Endothelial cell of umbilical vein (primary cell): ENCODE measurements at places on chromosomes 7 and 10. TPM values are rescaled to one million over a fixed set of nuclear protein-coding genes. Genes with fewer than 3 reads are reported as not detected.

The TMEM273 gene
- total RNA-seq, result 2.1 and 3.7 TPM in 2 replicates

The KCNMA1 gene
- 0.44 and 0.82 TPM in 2 replicates for total RNA-seq

DNA sequence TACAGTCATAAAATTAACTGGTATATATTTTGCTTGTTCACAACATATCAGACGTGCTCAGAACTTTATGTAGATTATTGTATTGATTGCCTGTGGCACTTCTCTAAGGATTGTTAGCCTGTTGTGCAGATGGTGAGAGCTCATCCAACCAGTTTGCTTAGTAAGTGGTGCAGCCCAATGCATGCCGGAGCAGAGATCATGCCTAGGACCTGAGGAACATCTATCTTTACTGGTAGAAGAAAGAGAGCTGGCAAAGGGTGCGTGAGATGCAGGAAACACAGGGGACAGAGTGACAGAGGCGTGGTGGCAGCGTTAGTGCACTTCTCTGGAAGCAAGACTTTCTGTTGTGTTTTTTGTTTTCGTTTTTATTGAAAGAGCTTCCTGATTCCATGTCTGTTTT is 35.9 kb downstream of the CCM2 start:
- DNase-seq, result no peak

DNA sequence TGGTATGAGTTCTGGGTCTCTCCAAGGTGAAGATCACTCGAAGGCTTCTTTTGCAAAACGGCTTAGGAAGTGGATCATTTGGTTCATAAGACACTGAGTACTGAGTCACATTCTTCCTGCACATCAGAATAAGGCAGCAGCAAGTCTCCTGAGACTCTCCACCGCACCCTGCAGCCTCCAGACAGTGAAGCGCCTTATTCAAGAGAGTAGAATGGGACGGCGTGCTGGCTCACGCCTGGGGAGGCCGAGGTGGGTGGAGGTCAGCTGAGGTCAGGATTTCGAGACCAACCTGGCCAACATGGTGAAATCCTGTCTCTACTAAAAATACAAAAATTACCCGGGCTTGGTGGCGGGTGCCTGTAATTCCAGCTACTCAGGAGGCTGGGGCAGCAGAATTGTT is 70.3 kb downstream of the C10orf143 start:
- no peak for DNase-seq

The BMPR1A gene
- total RNA-seq, result not detected in 2 replicates

DNA sequence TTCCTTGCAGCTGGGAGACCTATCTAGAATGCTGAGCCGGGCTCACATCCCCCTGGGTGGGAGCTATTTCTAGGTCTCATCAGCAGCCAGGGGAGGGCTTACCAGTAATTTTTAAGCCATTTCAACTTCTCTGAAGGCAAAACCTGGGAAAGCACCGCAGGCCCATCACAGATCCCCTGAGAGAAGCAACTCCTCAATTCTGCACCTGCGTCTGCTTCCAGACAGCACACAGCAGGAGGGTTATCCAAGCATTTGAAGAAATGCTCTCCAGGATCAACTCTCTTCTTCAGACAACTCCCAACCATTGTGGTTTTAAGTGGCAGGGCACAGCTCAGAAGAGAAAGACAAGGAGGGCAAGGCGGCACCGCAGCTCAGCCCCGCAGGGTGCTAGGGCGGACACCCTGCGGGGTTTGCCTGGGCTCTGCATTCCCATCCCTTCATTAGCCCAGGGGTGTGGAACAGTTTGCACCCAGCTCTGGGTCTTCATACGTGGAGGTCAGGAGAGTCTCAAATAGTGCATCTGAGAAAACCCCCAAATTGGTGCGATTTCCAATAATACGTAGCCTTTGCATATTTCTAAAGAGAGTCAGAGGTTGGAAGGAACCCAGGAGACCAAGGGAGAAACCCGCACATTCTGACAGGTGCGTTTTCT is 618.7 kb downstream of the DNAJB6 start:
- no peak for DNase-seq

GRCh38 chr10:45256246-45256645 is 59.2 kb downstream of the OR13A1 start:
- no peak for DNase-seq

DNA sequence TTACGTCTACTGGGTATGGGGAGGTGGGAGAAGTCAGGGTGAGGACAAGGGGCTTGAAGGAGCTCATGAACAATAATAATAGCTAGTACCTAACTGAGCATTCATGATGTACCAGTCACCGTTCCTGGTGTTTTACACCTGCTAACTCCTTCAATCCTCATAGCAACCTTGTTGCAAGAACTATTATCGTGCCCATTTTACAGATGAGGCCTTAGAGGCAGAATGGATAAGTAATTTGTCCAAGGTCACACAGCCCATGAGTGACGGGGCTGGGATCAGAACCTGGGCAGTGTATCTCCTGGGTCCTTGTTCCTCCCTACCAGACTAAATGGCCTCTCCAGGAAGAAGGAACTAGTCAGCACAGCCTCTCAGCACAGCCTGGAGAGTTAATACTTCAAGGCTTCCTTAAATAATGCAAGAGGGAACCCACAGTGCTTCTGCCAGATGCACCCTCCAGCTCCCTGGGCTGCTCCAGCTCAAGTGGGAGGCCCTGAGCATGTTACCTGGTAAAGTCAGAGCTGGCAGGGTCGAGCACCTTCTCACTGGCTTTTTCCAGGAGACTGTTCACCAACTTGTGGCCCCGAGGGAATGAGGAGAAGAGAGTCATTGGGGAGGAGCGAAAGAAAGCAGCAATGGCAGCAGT is 28.8 kb downstream of the RRP12 start:
- no peak for DNase-seq

DNA sequence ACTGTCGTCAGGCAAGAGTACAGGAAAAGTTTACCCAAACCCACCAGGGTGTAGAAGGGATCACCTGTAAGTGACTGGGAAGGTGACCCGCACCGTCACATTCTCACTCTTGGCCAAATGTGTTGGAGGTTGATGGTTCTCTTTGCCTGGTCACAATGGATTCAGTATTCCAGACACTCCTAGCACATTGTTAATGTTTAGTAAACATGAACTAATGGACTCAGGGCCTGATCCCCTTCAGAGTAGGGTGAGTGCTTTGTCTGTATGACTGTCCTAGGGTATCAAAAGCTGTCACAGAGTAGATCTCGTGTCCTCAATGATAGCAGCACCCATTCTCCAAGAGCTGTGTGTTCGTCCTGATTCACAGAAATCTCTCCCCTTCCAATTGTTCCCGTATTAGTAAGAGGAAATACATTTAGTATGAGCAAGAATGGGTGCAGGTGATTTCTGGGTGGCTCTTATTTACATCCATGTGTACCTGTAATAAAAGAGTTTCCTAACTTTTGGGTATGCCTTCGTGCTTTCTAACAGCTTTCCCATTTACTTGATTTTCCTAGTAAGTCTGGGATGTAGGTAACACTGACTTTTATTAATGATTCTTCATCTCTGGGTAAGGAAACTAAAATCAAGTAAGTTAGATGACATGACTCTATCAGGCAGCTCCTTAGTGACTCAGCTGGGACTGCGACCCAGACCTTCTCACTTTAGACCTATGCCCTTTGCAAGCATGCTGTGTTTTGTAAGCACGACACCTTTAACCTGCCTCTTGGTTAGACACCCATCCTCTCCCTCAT is 4.7 kb downstream of the EEPD1 start:
- DNase-seq, result no peak

- DNase-seq, result no peak
These were observed 720 bp downstream of the SUN1 start for GRCh38 chr7:832968-833424.

The ITIH5 gene
- total RNA-seq, result not detected in 2 replicates

GRCh38 chr10:121102706-121103105 is 251.5 kb downstream of the WDR11 start:
- DNase-seq, result no peak

DNA sequence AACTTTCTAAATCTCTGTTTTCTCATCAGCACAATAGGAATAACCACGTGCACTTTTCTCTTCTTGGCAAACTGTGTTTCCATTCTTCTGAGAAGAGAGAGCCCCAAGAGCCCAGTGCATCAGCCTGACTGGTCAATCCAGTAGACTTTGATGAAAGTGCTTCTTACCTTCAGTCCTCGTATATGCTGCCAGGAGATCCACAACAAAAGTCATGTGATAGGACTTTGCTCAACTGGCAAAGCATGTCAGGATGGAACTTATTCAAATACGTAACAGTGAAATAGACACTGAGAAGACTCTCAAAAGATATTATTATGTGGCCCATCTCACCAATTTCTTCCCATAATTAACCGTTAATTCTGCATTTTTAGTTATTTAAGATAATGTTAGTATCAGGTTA is 1031.5 kb upstream of the LRRTM3 start:
- no peak for DNase-seq

The FBXL13 gene
- 4.6 and 5.2 TPM in 2 replicates for total RNA-seq

DNA sequence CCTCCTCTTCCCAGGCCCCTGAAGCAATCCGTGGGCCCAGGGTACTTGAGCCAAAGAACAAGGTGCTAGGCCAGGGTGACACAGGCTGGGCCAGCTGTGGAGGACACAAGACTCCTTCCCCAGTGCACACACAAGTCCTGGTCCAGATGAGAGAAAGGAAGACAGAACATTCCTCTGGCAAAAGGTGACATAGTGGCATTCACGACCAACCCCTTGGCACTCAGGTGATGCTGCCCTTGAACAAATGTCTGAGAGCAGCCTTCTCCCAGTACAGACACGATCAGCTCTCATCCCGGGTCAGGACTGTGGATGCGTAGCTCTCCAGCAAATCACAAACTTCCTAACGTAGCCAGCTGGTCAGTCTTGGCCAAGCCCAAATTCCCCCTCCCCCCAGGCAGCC is 118.5 kb downstream of the OAT start:
- no peak for DNase-seq

The MET gene
- total RNA-seq, result 44.5 and 52.0 TPM in 2 replicates

GRCh38 chr7:4675771-4676367 is 6.2 kb upstream of the FOXK1 start:
- DNase-seq, result no peak

DNA sequence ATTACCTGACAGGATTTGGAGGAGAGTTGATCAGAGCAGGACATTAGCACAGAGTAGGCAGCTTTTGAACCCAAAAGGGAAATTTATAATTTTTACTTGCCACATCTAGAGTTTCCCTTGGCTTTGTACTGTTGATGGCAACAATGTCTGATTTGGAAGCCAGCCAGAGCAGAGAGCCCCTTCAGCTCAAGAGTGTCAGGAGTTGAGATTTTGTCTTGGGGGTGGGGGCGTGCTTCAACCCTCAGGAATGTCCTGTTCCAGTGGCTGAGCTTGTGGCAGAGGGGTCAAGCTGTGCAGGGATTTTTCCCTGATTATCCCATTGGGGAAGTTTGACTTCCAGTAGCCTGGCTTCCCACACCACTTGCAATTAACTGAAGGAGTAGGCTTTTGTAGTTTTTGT is 27.0 kb downstream of the SP4 start:
- DNase-seq, result no peak

The LIPK gene
- not detected in 2 replicates for total RNA-seq

- DNase-seq, result no peak
These were observed at the start of gene BHLHA15 for GRCh38 chr7:98211221-98211675. Gene BHLHA15 (plus strand): TSS chr7:98211439. CDS start chr7:98212310, 871 bp downstream.

The CUEDC2 gene
- 61.5 and 62.6 TPM in 2 replicates for total RNA-seq

DNA sequence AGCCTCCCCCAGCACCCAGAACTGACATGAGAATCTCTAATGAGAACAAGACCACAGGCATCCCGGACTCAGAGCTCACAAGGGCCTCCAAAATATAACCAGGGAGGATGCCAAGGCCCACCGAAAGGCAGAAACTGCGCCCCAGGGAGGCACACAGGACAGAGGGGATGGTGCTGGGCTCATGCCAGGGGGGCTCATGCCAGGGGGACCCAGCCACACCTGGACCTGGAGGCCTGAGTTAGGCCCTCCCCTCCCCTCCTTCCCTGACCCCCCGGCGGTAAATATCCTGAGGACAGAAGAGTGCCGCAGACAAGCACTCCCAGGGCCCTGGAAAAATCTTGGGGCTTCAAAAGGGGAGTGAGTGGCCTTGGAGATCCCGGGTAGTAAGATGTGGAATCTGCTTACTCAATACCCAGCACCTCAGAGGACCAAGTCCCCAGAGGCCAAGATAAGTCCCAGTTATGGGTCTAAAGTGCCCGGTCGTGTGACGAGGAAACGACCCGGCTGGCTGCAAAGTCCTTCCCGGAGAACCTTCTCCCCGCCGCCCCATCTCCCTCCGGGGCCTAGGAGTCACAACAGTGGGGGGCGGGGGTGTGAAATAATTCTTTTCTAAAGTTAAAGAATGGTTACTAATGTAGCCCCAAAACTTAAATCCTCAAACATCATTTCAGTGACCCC is 11.9 kb downstream of the PDGFA start:
- DNase-seq, result no peak

DNA sequence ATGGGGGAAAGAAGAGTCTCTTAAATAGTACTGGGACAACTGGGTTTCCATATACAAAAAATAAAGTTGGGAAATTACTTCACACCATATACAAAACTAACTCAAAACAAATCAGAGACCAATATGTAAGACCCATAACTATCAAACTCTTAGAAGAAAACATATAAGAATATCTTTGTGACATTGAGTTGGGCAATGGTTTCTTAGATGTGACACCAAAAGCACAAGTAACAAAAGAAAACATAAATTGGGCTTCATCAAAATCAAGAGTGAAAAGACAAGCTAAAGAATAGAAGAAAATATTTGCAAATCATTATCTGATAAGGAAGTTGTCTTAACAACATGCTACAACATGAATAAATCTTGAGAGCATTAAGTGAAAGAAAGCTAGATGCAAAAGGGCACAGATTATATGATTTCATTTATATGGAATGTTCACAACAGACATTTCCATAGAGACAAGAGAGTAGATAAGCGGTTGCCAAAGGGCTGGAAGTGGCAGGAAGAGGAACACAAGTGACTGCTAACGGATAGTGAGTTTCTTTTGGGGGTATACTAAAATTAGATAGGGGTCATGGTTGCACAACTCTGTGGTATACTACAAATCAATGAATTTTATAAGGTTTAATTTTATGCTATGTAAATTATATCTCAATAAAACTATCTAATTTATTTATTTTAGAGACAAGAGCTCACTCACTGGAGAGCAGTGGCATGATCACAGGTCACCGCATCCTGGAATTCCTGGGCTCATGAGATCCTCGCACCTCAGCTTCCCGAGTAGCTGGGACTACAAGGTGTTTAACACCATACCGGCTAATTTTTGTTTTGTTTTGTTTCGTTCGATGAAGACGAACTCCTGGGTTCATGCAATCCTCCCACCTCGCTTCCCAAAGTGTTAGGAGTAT is 35.4 kb downstream of the JMJD1C start:
- peak; percentile 83 for DNase-seq

The CCDC186 gene
- total RNA-seq, result 13.4 and 13.9 TPM in 2 replicates

DNA sequence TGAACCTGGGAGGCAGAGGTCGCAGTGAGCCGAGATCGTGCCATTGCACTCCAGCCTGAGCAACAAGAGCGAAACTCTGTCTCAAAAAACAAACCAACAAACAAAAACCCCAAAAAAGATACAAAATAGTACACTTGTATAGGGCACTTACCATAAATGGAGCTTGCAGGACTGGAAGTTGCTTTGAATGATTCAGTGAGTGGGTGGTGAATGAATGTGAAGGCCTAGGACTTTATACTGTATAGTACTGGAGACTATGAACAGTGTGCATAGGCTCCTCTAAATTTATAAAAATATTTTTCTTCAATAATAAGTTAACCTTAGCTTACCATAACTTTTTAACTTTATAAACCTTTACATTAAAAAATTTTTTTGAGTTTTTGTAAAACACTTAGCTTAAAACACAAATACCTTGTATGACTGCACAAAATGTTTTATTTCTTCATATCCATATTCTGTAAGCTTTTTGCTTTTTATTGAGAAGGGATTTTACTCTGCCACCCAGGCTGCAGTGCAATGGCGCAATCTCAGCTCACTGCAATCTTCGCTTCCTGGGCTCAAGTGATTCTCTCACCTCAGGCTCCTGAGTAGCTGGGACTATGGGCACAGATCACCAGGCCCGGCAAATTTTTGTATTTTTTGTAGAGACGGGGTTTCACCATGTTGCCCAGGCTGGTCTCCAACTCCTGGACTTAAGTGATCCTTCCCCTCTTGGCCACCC is 6.9 kb upstream of the H2AZ2 start:
- no peak for DNase-seq
